Mesendoderm (in vitro differentiated cells): ENCODE measurements at places on chromosomes 16 and 17.

GRCh38 chr17:40069751-40070708 lies 7.3 kb downstream of the THRA start:
- DNase-seq, result no peak

DNA sequence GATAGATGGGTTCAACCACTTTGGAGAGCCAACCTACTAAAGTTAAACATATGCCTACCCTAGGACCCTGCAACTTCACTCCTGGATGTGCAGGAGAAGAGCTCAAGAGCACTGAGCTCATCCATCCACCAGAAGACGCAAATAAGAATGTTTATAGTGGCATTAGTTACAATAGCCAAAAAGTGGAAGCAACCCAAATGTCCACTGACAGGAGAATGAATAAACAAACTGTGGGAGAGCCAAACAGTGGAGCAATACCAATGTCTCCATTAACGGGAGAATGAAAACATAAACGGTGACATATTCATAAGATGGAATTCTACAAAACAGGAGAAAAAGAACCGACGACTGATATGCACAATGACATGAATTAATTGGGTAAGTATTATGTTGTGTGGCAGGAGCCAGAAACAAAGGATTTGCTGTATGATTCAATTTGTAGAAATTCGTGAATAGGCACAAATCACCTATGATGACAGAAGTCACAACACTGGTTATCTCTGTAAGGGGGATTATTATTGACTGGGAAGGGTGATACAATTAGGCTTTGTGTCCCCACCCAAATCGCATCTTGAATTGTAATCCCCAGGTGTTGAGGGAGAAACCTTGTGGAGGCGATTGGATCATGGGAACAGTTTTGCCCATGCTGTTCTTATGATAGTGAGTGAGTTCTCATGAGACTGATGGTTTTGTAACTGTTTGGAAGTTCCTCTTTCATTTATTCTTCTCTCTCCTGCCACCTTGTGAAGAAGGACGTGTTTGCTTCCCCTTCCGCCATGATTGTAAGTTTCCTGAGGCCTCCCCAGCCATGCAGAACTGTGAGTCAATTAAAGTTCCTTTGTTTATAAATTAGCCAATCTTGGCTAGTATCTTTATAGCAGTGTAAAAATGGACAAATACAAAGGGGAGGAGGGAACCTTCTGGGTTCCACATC lies 57.9 kb upstream of the PLCG2 start:
- no peak for DNase-seq

DNA sequence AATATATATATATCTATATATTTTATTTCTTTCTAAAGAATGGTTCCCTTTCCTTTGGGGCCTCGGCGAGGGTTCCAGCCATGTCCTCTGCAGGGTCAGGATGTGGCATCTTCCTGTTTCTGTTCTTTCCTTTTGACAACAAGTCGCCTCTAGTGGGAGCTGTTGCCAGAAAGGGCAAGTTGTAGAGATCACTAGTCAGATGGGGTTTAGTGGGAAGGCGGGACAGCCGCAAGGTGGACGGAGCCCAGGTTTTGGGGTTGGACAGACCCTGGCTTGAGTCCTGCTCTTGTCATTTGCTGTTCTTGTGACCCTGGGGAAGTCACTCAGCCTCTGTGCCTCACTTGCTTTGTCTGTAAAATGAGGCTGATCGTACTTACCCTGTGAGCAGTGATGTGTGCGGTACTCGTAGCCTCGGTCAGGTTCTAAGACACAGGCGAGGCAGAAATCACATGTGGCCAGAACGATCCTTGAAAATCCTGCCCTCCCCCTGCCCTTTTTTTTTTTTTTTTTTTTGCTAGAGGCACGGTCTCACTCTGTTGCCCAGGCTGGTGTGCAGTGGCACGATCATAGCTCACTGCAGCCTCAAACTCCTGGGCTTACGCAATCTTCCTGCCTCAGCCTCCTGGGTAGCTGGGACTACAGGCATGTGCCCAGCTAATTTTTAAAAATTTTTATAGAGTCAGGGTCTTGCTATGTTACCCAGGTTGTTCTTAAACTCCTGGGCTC lies 80.1 kb downstream of the ABCC6 start:
- peak; percentile 74 for DNase-seq

DNA sequence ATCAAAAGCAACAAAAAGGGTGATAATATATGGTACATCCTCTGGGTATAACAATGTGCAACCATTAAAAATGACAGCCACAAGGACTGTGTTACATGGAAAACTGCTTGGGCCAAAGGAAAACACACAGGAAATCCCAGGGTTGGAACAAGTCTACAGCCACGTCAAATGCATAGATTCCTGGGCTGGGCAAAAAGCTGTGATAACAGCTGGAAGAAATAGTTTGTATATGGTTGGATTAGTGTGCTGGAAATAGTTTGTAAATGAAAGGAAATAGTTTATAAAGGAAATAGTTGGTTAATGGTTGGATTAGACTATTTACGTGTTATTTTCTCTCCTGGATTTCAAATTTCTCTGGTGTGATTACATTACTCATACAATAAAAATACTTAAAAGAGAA lies 2.6 kb downstream of the HSD17B2 start:
- no peak for DNase-seq

- no peak for DNase-seq
These were observed 19.0 kb downstream of the BANP start for GRCh38 chr16:87970186-87970585.

DNA sequence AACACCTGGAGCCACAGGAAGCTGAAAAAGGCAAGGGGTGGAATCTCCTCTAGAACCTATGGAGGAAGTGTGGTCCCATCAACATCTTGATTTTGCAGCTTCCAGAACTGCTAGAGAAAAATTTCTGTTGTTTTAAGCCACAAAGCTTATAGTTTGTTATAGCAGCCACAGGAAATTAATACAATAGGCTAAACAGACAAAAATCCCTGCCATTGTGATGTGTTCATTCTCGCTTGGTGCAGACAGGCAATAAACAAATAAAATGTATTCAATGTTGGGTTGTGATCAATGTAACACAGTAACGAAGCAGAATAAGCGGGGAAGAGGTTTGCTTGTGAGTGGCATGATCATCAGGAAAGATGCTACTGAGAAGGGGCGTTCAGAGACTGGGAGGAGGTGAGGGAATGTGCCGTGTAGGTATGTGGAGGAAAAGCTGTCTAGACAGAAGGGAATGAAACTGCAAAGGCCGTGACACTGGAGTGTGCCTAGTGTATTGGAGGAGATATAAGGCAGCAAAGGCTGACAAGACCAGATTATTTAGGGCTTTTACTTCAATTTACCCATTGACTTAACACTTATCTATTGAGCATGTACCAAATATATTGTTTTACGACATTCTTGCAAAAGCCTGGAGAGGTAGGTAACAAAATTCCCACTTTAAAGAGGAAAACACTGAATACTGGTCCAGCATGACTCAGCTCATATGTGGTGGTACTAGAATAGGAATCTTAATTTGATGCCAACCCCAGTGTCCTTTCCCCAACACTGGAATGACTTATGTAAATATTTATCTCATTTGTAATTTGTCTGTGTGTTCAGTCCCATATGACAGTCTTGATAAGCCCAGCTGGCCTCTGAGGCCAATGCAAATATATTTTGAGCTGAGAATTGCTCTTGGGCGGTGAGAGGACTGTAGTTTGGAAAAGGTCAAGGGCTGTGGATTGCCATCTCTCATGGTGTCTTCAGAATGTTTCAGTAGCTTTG lies 375.9 kb downstream of the CDH13 start:
- DNase-seq, result peak; percentile 7
